ENCODE measurements at places on chromosomes 2 and 18.

GRCh38 chr2:88967844-88968243 is 276.4 kb downstream of the RPIA start:
- no peak for DNase-seq

DNA sequence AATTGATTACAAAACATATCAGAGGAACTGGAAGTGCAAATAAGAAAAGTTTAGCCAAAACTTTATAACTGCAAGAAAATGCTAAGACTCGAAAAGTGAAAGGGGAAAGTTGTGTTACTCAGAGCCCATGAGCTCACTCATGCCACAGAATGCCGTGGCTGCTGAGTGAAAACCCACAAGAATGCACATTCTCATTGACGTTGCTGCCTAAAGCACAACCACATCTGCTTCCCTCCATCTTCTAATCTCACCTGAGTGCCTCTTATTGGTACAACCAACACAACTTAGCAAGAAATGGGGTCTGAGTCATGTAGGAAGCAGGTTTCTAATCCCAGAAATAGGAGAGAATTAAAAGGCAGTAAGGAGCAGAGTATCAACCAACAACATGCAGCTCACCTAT is 259.7 kb downstream of the LNPK start:
- no peak for DNase-seq

GRCh38 chr2:230459216-230459615 is 43.2 kb downstream of the SP100 start:
- no peak for DNase-seq

GRCh38 chr2:47497843-47498460 is 95.0 kb downstream of the MSH2 start:
- no peak for DNase-seq

DNA sequence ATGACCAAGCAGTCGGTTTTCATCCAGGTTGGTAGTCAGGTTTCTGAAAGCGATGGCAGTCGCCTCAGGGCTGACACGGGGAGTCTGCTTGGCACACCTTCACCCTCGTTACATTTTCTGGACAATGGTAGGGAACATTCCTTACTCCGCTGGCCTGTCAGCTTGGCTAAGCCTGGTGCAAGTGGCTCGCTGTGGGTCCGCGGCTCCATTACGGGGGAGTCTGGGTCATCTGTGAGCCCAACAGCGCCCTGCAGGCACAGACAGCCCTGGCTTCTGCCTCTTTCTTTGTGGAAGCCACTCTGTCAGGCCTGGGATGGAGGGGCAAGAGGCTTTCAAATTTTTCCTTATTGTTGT is 95.6 kb downstream of the HDAC4 start:
- DNase-seq: no peak

DNA sequence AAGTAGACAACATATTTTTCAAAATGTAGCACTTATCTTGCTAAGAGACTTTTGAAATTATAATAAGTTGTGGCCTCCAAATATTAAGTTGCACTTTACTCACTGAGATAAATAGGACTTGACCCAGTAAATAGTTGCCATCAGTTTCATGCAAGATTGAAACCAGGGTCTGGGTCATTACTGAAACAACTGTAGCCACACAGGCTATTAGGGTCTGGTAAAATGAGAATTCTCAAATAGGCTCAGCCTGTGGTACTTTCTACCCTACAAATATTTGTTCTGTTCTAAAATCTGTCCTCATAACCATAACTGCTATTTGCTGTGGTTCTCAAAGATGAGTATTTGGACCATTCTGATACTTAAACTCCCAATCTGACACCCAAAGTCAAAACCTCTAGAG is 115.4 kb upstream of the STK17B start:
- DNase-seq: no peak

DNA sequence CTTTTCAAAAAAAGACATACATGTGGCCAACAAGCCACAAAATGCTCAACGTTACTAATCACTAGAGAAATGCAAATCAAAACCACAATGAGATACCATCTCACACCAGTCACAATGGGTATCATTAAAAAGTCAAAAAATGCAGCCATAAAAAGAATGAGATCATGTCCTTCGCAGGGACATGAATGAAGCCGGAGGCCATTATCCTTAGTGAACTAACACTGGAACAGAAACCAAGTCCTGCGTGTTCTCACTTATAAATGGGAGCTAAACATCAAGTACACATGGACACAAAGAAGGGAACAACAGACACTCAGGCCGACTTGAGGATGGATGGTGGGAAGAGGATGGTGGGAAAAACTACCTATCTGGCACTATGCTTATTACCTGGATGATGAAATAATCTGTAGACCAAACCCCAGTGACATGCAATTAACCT is 17.8 kb upstream of the ATL2 start:
- DNase-seq: no peak

GRCh38 chr18:74337155-74337911 is 21.7 kb downstream of the C18orf63 start:
- DNase-seq: no peak

DNA sequence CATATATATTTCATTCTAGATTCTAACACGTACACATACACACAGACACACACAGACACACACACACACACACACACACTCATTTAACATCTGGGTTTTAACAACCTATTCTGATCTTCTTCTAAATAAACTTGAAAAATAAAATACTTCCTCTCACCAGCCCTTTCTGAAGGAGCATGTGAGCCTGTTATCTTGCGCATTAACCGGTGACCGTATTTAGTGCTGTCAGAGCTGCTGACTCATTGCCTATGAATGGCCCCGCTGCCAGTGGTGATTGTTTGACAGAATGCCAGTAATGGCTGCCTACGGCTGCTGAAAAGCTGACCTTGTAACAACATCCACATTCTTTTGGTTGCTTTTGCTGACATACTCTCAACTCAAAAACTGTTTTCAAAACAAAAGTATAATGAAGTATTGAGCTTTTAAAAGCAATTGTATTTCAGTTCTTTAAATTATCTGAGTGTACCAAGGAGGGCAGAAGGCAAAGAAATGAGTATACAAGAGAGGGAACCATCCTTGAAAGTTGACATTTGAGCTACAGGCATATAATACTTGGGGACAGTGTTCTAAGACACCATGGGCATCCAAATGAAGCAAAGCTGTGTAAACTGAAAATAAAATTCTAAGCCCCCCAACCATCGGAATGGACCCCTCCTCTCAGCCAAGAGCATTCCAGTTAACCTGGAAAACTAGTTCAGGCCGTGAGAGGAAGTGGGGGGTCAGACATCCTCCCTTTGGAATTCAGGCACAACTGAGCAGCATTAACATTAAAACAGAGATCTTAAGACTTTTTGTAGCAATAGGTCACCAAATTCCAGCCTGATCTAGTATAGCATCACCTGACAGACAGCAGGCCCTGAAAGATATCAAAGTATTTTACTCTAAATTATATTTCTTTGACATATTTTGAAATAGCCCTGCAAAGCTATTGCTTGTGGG is 50.2 kb upstream of the DTNA start:
- no peak for DNase-seq

DNA sequence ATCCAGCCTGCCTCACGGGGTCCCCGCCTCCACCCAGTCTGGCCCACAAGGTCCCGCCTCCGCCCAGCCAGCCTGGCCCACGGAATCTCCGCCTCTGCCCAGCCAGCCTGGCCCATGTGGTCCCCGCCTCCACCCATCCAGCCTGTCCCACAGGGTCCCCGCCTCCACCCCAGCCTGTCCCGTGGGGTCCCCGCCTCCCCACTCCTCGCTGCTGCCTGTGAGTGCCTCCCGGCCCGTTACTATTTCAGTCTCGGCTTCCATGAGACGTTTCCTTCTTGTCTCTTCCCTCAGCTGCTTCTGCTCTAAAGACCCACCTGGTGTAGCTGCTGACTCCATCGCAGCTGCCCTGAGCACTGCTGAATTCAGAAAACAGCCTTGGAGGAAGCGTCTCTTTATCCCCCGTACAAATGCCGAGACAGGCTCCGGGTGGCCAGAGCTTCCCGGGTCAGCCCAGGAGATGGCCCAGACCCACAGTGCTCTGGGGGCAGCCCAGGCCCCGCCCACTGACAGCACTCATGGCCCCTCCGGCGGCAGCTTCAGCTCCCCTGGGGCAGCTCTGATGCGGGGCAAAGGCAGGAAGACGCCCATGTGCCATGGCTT is 69.8 kb downstream of the NFATC1 start:
- DNase-seq: no peak

DNA sequence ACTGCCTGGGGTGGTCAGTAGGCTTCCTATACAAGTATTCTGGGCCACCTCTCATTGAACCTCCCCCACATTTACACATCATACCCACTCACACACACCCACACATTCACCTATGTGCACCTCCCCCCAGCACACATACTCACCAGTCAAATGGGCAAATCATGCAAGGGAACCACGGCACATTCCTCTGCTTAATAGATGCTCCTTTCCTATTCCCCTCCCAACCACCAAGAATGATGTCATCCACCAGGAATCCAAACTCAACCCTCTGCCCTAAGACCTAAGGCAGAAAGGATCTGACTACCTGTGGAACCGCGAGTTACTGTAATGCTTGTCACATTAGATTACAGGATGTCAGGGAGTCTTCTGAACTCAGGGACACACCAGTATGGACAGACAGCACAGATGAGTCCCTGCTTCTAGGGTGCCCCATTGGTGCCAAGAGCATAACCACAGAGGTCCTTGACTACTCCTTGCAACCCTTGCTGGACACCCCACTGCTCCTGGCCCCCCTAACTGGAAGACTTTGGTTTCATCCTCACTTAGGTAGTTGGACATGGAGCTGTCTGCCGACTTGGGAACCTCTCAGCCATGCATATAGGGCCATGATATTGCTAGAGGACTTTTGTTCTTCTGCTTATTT is 21.5 kb upstream of the CAB39 start:
- DNase-seq: no peak

DNA sequence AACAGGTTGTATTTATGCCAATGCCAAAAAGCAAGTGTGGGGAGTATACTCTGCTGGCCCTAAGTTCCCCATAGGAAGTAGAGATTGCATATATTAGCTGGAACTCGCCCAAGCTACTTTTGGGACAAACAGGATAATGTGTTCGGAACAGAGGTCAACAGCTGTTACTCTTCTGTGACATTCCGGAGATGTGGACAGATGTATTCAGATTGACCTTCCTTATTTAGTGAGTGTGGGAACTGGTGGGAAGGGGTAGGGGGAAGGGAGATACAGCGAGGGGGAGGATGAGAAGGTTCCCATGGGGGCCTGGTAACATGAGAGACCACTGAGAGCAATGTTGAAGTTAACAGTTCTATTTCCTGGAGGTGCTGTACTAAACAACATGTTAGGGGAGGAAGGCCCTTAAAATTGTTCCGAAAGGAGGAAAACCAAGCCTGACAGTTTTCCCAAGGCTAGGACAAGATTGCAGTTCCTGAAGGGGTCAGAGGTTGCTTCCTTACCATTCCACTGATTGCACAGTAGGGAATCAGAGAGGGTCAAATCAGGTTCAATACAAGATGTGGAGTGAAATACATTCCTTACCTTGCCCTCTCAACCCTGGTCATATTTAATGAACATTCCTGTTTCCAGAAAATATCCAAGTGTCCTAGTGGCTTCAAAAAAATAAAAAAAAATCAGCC is 14.3 kb upstream of the CD28 start:
- DNase-seq: no peak

DNA sequence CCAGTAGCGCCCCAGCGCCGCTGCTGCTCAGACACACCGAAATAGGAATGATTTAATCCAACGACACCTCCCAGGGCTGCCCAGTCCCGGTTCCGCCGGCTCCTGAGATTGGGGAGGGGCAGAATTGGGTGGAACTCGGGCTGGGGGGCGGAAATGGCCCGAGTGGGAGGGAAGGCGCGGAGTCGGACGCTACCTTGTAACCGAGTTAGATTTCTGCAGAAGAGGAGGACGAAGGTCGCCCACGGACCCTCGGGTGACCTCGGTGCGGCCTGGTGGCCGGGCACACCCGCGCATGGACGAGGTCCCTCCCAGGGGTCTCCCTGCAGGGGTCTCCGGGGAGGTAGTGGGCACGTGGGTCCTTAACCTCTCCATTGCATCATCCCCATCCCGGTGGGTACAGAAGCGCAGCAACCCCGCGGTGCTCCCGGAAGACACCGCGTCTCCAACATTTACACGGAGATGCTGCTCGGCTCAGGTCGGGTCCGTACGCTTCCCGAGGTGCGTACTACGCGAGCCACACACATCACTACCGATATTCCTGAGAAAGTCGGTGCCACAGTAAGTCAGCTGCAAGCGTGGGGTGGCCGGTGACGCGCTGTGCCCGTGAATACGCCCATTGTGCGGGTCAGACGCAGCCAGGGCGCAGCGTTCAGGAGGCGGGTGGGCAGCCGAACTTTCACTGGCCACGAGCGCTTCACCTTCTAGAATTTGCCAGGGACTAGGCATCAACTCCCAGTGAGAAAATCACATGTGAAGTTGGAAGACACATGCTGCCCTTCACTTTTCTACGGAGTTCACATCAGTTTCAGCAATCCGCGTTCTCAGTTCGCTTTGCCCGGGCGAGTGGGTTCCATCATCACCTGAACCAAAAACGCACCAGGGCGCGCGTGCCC is 3.0 kb downstream of the ZNF516 start:
- DNase-seq: peak; percentile 34

- no peak for DNase-seq
Measured at GRCh38 chr2:3001615-3002560, 375.7 kb downstream of the EIPR1 start.

DNA sequence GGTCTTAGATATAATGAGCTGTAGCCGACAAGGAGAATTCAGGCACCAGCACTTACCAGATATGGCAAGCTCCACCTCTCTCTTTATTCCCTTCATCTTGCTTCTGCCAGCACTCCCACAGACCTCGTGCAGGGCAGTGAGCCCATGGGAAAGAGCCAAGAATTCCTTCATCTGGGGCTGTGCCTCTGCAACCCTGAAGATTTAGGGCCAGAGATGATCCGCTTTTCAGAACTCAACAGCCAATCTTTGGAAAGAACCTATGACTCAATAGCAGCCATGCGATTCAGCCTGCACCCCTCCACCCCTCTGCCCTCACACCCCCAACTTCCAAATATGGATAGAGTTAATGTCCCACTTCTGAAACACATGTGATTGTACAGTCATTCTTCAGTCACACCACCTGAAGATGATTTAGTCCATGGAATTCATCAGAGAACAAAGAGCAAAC is 533.7 kb upstream of the TNP1 start:
- DNase-seq: no peak

DNA sequence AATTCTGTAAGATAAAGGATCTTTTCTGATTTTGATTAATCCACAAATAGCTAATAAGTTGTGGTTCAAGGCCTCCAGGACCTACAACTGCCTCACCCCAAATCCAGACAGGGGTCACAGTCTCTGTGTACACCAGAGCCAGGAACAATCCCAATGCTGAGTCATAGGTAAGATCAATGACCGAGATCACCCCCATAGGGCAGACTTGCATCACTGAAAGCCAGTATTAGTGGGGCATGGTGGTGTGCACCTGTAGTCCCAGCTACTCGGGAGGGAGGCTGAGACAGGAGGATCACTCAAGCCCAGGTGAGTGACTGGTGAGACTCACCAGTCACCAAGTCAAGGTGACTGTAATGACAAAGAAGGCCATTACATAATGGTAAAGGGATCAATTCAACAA is 12.9 kb downstream of the PARD6G start:
- no peak for DNase-seq

Data from CD4-positive, alpha-beta T cell treated with Interleukin-4 for 1 hour (primary cell).